Pulmonary artery endothelial cell (primary cell): ENCODE measurements at places on chromosomes 2 and 18. TPM values are rescaled to one million over a fixed set of nuclear protein-coding genes. Genes with fewer than 3 reads are reported as not detected.

DNA sequence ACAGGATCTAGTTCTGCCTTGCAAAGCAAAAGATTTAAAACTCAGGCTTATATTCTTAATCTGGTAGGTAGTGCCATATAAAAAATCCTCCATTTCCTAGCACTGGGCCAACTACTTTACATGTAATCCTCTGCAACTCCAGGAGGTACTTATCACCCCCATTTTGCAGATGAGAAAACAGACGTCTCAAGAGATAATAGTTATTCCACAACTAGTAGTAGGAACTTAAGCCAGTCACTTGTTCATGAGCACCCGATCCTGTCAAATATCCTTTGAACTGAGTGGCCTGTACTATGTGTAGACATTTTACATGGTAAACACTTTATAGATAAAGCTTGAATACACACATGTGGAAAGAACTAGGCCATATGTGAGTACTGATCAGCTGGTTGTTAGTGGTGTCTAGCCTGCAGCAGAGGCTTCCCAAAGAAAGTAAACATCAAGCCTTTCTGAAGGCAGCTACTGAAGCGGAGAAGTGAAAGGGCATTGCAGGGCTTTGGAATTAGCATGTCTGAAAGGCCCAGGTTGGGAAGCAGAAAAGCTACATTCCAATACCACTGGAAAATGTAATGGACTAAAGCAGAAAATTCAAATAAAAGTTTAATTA, 48.0 kb downstream of the NAB1 start:
- no peak for DNase-seq

The APLF gene
- 4.2 and 4.8 TPM in 2 replicates for total RNA-seq

GRCh38 chr2:20468549-20469500, 22.0 kb downstream of the RHOB start:
- no peak for DNase-seq

The EN1 gene
- not detected in 2 replicates for total RNA-seq

The EMX1 gene
- not detected in 2 replicates for total RNA-seq

The CFAP221 gene
- 1.1 TPM in 1 of 2 replicates, not detected in the other for total RNA-seq

The ADAM17 gene
- 50.5 and 72.9 TPM in 2 replicates for total RNA-seq
